ENCODE measurements at places on chromosomes 7 and 10.

DNA sequence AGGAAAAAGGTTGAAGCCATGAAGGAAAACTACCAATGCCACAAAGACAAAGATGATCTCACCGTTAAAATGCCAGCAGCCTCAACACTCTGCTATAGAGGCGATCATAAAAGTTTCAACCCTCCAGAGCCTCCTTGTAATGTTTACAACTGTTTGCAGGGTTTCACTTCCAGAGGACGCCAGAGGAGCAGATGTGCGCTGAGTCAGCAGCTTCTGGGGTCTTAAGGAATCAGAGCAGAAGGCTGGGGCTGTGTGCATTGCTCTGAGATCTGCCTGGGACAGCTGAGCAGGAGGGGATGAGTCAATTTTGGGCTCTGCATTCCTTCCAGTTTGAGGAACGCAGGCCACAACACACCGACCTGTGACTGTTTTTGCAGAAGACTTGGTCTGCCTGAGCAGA, 98.3 kb downstream of the TMEM130 start:
- DNase-seq: no peak

- no peak for DNase-seq
Observed at GRCh38 chr10:82883603-82884002, 1008.6 kb downstream of the NRG3 start.

DNA sequence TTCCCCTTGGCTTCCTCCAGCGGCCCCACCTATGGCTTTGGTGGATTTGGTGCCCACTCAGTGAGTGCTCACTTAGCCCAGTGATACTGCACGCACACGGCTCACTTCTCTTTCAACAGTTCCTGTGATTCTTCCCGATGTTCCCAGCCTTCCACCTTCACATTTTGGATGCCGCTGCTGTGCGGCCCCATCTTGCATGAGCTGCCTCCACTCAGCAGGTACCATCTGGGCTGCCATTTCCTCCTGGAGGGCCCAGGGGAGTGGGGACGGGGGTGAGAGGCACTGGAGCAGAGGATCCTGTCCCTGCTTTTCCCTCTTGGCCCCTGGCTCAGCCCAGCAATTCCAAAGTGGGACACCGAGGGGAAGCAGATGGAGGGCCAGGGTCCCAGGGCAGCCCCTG, 323.3 kb upstream of the ZNF32 start:
- DNase-seq: no peak

GRCh38 chr7:156222151-156222550, 409.9 kb upstream of the SHH start:
- DNase-seq: no peak

DNA sequence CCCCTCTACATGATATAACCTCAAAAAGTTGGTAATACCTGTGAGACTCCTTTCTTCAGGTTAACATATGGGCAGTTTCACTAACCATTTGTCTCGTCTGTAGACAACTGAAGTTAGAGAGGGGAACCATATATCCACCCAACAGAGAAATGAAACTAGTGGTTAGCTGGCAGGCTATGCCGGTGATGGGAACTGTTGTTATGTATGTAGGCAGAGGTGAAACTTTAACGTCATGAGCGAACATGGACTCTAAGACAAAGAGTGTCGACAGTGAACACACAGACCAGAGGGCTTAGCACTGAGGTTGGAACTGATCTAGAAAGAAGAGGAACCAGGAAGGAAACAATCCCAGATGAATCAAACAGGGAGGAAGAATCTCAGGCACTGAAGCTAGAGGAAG, 112.4 kb downstream of the ELMO1 start:
- peak; percentile 58 for DNase-seq

- DNase-seq: no peak
Observed at GRCh38 chr10:70293169-70293843, 9.5 kb upstream of the NPFFR1 start.

- DNase-seq: peak; percentile 35
Observed at GRCh38 chr10:124641282-124642087, 102.7 kb downstream of the FAM53B start.

DNA sequence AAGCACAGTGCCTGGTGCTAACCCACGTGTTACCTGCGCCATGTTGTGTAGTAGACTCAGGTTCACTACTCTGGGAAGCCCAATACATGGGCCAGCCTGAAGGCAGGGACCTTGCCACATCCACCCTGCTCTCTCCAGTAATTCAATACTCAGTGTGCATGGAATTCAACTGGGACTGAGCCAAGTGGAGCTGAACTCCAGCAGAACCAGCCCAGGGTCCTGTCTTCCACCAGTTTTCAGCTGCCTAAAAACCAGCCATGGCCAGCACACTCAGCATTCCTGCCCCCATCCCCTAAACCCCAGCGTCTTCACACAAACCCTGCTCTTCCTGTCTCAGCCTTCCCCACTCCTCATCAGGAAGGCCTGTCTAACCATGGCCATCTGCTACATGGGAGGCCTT, 15.4 kb downstream of the FGF8 start:
- no peak for DNase-seq

GRCh38 chr7:1421020-1421790, 38.1 kb downstream of the MICALL2 start:
- DNase-seq: no peak

All from T-helper 2 cell treated with Interferon-gamma antibody and Interleukin-4, amounts not matched to agents 5 μg/mL and 100 μg/mL, for 36 hours (primary cell).